ENCODE measurements at places on chromosomes 12 and 14.

DNA sequence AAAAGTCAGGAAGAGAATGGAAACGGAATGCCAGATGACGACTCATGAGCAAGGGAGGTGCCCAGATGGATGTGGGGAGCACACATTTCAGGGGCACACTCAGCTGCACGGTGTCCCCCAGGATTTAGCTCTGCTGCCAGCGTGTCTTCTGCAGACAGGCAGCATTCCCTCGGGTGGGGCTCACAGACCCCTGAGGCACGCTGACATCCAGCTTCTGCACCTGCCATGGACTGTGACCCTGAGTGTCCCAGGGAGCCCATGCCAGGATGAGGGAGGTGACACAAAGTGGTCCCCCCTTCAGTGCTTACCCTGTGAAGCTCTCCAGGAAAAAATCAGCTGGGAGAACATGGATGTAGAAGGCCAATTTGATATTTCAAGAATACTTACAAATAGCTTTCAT, 84.2 kb downstream of the PIWIL1 start:
- no peak for DNase-seq

DNA sequence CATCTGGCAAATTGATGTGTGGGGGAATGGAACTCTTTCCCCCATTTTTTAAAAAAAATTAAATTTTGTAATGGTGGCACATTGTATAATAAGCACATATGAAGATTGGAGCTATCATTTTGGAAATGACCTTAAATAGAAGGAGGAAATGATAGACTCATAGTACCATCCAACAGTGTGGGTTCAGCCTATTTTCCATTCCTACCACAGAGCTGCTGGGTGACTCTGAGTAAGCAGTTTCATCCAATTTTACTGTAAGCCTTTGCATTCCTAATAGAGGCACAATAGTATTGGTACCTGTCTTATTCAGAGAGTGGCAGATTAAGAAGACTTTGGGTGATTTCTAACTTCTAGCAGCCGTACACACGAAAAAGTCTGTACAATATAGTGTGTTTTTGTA, 304.5 kb downstream of the RAD51B start:
- DNase-seq, result no peak

- no peak for DNase-seq
Measured at GRCh38 chr14:90850487-90850886, 34.3 kb upstream of the TTC7B start.

- DNase-seq, result no peak
Measured at GRCh38 chr12:120538281-120539156, 4.4 kb downstream of the RNF10 start.

GRCh38 chr12:92224685-92225331, 79.2 kb upstream of the BTG1 start:
- DNase-seq, result no peak

- no peak for DNase-seq
Measured at GRCh38 chr12:82835217-82835616, 148.5 kb downstream of the TMTC2 start.

GRCh38 chr14:95292660-95293425, 26.9 kb downstream of the CLMN start:
- DNase-seq, result no peak

DNA sequence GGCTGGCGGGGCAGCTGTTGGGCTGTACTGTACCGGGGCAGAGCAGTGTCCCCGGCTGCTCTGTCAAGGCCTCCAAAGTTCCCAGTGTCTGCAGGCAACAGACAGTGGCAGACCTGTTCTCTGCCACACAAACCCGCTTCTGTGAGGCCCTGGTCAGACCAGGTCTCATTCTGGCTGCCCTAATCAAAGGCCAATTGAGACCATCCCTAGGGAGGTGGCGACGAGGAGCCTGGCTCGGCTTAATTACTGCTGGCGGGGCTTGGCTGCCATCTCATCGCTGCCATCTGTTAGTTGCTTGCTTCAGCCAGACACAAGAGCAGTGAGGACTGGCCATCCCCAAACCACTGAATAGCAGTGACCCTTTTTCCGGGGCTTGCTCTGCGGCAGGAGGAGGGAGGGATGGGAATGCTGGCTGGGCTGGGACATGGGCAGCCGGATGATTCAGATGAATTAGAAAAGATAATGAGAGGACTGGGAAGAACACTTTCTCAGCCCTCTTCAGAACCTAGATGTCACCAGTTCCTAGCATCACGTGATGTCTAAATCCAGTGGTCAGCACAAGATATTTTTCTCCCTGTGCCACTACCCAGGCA, 24.5 kb downstream of the ERG28 start:
- no peak for DNase-seq

DNA sequence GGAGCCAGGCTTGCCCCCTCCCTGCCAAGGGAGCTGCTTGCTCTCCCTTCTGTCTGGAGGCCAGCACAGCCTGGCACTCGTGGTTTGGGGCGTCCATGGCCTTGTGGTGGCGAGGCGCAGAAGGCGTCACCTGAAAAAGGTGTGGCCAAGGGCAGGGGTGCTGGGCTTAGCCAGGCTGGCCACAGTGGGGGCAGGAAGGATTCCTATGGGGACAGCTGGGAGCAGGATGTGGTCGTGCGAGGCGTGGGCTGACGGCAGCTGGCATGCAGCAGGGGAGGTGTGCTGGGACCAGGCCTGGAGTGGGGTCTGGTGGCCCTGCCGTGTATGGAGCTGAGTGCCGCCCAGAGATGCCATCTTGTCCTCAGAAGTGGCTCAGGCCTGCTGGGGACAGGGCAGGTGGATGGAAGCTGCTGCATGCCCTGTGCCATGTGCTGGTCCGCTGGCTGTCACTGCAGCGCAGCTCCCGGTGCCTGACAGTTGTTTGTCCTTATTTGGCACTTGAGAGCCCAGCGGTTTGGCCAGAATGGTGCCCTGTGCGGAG, 30.0 kb downstream of the SH2B3 start:
- DNase-seq, result no peak

GRCh38 chr12:129901254-129901653, 2.6 kb downstream of the TMEM132D start:
- DNase-seq, result no peak

GRCh38 chr12:106747973-106748436, 26.5 kb upstream of the RIC8B start:
- no peak for DNase-seq

DNA sequence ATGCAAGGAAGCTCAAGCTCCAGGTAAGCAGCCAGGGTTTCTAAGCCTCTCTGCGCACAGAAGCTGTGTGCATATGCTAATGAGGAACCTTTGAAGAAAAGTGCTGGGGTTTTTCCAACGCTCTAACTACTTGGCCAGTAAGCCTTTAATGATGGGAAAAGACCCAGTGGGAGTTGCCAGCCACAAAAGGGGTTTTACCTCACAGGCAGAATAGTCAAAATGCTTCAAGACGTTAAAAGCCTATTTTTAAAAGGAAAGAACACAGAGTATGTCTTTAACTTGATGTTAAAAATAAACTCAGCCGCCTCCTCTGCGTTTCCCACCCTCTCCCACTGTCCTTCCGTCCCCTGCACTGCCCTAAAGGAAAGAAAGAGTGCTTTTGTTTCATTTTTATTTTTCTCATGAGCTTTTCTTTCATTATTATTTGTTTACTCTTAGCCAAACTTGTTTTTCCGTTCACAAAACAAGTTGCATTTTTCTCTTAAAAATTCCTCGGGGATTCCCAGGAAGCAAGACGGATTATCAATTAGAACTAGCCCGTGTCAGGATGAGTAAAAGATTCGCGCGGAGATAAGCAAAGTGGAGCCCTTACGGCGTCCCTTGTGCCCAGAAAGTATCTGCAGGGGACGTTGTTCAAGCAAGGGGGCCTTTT, 209.8 kb upstream of the NUDT4 start:
- DNase-seq, result no peak

- DNase-seq, result no peak
Measured at GRCh38 chr12:121545480-121545879, 35.3 kb downstream of the KDM2B start.

DNA sequence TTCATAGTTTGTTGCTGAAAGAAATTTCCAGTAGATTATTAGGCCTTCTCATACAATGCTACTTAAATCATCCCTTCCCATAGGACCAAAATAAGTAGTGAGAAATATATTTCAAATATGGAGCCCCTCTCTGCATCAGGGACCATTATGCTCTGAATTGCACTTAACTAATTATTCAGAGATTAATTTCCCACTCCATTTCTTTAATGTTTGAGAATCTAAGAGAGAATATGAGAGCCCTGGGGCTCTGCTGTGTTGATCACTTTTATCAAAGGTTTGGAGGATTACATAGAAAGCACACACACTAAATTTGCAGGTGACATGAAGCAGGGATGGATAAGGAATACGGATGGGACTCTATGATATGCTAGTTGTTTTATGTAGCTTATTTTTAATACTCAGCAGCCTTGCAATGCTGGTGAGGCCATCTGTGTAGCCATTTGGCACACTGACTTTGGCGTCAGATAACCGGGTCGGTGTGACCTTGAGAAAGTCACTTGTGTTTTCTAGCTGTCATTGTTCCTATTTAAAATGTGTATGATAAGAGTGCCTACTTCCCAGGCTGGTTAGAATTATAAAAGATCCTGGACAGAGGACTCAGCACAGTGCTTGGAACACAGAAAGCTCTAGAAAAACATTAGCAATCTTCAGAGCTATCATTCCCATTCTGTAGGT, 49.9 kb upstream of the FBXO21 start:
- no peak for DNase-seq

GRCh38 chr12:14772946-14773345, 30.3 kb downstream of the WBP11 start:
- no peak for DNase-seq

DNA sequence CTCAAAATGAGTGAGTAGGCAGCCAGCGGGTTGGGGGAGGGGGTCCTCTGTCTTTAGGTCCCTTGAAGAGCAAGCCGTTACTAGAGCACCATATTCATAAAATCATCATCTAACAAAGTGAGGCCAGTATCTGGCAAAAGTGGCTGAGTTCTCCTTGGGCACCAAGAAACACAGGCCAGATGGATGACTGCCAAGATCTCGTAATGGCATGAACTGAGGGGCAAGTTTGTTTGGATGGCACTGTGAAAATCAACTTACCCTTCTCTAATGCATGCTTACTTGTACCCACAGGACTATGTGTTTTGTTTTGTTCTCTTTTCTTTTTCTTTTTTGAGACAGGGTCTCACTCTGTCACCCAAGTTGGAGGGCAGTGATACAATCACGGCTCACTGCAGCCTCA, 41.6 kb downstream of the GNPTAB start:
- DNase-seq, result no peak

GRCh38 chr12:15253990-15254389, 32.8 kb upstream of the RERG start:
- DNase-seq, result no peak

- no peak for DNase-seq
Measured at GRCh38 chr12:26746121-26746714, 86.8 kb downstream of the ITPR2 start.

DNA sequence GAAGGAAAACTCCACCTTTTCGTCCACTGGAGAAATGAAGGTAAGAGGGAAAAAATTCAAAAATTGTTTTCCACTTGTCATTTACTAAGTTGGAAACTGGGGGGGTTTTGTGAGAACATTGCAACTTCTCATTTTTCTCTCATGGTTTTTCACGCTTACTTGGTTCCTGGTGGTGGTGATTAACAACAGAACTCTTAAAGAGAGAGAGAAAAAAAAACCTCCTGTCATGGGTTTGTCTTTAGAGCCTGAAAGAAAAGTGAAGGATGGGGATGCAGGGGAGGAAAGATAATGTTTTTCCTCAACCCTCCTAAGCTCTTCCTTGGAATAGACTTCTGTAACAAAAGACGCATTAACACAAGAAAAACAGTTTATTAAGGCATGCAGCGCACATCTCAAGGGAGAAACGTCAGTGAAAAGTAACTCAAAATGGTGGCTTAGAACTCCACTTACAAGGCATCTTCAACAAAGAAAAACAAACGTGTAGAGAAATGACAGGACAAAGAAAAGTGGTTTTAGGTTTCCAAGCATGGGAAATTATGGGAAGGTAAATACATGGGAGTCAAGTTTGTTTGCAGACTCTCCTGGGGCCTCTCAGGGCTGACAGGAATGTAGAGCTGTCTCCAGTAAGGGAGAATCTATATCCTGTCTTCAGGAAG, 81.9 kb upstream of the ATF7IP start:
- no peak for DNase-seq

GRCh38 chr12:8948701-8949341, 624 bp downstream of the M6PR start:
- no peak for DNase-seq

GRCh38 chr14:75221797-75222196, 45.4 kb upstream of the TMED10 start:
- no peak for DNase-seq

DNA sequence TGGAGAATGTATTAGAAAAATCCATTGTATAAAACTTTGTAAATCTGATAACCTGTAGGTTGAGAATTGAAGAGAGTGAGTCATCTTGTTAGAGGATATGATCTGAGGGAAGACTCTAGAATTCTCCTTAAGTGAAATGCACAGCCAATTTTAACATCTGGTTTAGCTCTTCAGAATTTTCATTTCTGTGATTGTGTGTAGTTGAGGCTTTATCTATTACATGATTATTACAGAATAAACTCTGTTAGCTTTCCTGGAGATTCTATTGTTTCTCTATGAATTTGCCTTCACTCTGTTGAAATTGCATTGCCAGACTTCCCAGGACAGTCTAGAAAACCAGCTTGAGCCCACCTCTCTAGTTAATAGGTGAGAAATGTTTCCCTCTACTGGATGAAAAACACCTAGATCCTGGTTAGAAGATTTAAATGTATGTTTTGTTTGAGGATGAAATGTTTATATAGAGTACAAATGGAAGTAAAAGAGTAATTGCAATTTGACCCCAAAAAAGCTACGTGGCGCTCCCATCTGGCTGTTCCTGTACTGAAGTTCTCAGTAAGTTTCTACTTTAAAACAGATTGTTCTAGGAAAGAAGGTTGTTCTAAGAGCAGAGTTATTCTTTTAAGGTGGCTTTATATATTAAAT, 2.9 kb downstream of the NUDT4 start:
- DNase-seq, result no peak

- no peak for DNase-seq
Measured at GRCh38 chr12:88472248-88472647, 108.0 kb downstream of the KITLG start.

- no peak for DNase-seq
Measured at GRCh38 chr12:76069339-76069738, 15.1 kb downstream of the NAP1L1 start.

- no peak for DNase-seq
Measured at GRCh38 chr14:89140326-89140725, 276.7 kb downstream of the FOXN3 start.

DNA sequence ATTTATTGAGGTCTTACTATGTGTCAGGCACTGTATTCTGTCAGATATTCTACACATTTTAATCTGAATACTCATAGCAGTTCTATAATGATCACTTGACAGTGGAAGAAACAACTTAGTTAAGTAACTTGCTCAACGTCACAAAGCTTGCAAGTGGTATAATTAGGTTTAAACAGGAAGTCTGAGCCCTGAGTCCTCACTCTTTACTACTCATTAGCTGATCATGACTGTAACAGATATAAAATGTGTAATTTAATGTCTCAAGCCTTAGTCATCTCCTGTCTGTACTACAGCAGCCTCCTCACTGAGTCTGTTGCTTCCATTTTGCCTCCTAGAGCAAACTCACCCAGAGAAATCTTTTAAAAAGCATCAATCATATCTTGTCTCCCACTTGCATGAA, 38.9 kb downstream of the PPP4R4 start:
- DNase-seq, result no peak

All from stimulated activated CD8-positive, alpha-beta memory T cell treated with anti-CD3 and anti-CD28 coated beads, Interleukin-4, amount 100 ng/mL, for 1 hour (primary cell).